ENCODE measurements at places on chromosomes 4 and X.

DNA sequence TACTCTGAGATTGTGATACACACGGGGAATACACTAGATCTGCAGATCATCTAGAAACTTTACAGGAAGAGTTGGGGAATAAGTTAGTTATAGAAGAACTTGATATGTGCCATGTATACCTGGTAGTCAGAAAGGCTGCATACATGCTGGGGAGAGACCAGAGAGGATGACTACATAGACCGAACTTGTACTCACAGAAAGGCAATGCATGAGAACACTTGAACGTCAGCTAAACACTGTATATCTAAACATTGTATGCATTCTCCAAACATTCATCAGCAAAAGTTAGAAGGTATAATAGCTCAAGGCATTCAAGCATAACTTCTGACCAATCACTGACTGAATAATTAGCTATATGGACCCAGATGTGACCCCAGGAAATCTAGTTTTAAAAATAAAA, 78.0 kb upstream of the PDHA2 start:
- no peak for DNase-seq

- DNase-seq, result peak; percentile 48
These were observed 159.7 kb downstream of the NSUN7 start for GRCh38 chr4:40909363-40909876.

DNA sequence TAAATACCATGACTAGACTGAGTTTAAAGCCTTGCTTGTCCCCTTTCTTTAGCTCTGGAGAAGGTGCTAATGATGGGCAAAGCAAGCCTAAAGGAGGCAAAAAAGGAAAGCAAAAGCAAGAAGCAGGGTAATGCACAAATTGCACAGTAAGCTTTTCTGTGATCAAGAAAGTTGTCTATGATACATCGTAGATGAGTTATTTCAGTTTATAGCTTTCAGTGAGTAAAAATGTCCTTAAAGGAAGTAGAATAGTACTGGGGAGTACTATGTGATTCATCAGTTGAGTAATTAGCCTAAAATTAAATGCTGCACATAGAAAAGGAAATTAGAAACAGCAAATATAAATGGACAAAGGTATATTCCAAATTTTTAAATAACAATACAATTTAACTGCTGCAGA, 50.2 kb upstream of the PDE5A start:
- DNase-seq, result no peak

DNA sequence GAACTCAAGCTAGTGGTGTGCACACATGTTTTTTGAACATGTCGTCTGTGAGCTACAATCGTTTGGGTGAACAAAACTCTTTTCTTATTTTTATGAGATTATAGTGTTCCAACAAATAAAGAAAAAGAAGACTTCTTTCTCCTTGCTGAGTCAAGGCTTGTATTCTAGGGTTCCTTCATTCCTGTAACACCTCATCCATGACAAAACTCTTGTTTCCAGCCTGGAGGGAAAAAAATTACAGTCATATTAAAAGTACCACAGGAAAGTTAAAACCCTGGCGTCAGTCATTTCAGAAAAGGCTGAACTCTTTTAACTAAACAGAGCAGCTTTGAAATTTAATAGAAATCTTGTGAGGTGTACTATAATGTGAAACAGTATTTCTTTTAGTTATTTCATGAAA, 79.2 kb upstream of the BOD1L1 start:
- DNase-seq, result no peak

DNA sequence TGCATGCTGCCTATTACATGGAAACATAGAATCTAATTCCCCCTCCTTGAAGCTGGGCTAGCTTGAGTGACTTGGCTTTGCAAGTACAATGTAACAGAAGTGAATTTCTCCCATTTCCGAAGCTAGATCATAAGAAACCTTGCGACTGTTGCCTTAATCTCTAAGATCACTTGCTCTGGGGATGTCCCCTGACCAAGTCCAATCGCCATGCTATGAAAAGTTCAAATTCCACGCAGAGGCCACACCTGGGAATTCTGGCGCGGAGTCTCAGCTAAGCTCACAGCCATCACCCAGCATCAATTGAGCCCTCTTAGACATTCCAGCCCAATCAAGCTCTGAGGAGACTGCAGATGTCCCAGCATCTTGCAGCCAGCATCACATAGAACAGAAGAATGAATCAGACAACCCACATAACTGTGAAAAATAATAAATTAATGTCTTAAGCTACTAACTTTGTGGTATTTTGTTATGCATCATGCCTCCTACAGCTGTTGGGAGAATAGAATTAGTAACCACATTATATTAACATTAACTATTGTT, 27.0 kb downstream of the GPM6A start:
- DNase-seq, result no peak

DNA sequence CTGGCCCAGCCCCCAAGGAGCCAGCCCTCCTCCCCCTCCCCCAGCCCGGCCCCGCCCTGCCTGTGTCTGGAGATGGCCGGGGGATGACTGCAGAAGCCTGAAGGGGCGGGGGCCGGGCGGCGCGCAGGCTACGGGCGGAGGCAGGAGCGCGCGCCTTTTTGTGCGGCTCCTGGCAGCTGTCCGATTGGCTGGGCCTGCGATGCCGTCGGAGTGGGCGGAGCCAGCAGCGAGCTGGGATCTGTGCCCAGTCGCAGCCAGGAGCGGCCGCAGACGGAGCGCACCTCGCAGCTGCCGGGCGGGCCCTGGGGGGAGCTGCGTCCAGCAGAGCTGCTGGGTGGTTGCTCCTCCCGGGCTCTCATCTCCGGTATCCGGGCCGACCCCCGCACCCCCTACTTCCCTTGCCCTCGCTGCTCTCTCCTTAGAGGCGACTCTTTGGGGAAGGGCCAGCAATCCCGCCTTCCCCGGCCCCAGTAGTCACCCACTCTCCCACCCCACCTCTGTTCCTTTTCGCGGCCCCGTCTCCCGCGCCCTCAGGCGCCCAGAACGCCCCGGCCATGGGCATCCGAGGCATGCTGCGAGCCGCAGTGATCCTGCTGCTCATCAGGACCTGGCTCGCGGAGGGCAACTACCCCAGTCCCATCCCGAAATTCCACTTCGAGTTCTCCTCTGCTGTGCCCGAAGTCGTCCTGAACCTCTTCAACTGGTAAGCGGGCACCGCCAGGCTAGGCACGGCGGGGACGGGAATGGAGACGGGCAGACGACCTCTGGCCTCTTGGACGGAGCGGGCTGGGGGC, at the start of gene GABRQ:
Gene GABRQ (plus strand): TSS at position 247 of the 794 bp plus-strand sequence. CDS start 308 bp downstream, at position 555.
- DNase-seq, result peak; percentile 94

GRCh38 chrX:107559506-107559905, 68.8 kb upstream of the PRPS1 start:
- no peak for DNase-seq

GRCh38 chrX:121010218-121010617, 24.7 kb upstream of the CT47A1 start:
- DNase-seq, result no peak

DNA sequence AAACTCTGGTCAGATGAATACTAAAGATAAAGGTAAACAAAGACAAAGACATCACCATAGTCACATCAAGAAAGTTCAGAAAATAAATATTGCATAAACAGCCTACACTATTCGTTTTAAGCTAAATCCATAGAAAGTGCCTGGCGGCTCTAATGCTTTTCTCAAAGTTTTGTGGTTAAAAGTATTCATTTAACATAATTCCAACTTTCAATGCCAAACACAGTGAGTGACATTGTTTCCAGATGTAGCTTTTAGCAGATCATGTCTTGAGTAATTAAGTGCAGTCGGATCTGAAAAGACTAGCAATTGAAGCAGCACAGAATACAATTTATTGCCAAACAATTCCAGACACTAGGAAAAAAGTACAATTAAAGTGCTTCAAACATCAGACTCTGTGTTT, 287.1 kb upstream of the ADGRL3 start:
- no peak for DNase-seq
